ENCODE measurements at places on chromosomes 11 and 22.
A peak's percentile ranks its signal among the peaks of the same experiment; 100 is the strongest.

DNA sequence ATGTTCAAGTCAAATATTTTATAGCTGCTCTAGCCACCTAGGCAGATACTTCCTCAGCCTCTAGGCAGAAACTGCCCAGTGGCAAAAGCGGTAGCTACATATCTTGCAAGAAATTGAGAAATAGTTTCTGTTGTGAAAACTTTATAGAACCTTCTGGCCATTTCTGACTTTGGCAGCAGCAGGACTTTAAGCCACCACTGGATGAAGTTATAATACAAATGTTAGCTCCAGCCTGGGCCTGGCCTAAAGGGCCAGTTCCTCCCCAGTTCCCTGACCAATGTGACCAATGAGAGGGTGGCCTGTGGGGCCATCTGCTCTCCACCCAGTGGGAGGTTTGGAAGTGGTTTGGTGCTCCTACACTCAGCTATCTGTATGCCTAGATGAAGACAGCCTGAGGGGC, 254.0 kb upstream of the NARS2 start:
- DNase-seq: no peak

DNA sequence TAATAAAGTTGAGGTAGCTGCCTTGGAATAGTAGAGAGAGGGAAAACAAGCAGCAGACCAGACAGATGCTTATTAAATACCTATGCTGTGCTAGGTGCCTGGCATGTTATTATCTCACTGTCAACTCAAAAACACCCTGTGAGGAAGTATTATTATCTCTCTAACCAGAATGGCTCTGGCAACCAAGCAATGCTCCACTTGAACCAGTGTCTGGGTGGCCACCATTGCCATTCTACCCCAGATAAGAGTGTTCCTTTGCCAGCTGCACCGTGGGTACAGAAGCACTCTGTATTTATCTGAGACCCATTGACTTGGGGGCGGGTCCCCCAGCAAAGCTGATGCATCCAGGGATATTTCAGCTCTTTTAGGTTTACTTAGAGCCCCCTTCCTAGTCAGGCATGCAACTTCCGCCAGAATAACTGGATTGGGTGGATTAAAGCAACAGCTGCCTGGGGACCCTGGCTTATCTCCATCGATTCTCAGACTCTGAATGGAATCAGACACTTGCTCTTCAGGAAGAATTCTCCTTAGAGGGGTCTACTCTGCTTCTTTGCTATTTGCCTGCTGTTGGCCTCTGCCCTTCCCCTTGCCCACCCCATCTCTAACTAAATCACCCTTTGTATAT, 49.1 kb downstream of the RCN1 start:
- no peak for DNase-seq

- DNase-seq: no peak
These were observed 134.7 kb downstream of the CEP164 start for GRCh38 chr11:117462183-117462863.

DNA sequence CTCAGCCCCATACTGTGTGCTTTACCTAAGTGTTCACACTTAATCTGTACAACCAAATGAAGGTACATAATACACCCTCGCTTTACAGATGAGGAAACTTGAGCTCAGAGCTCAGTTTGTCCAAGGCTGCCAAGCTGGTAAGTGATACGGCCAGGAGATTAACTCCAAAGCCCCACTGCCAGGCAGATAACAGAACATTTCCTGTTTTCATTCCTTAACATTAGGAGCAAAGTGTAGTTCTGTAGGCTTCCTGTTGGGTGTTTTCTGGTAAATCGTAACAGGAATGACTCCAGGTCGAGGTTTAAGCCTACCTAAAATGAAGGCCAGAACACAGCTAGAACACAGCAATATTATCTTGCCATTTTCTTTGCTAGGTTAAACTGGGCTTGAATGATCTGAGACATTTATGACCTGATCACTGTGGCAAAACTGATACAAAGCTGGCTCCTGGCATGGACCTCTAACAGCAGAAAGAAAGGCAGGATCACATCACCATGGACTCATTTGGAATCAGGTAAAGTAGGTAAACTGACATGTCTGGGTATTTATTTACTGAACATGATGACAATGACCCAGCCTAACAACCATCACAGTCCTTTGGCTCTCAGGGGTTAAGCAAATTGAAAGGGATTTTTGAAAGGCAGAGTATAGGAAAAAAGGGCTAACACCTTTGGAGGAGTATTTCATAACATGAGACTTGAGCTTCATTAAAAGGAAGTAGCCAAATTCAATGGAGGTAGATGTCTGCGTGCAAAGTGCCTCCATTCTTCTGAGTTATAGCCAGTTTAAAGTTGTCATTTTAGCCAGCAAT, 3.9 kb upstream of the NUP50 start:
- peak; percentile 49 for DNase-seq

All from erythroblast (primary cell).